ENCODE measurements at places on chromosomes 2 and 18. TPM values are rescaled to one million over a fixed set of nuclear protein-coding genes. Genes with fewer than 3 reads are reported as not detected.

DNA sequence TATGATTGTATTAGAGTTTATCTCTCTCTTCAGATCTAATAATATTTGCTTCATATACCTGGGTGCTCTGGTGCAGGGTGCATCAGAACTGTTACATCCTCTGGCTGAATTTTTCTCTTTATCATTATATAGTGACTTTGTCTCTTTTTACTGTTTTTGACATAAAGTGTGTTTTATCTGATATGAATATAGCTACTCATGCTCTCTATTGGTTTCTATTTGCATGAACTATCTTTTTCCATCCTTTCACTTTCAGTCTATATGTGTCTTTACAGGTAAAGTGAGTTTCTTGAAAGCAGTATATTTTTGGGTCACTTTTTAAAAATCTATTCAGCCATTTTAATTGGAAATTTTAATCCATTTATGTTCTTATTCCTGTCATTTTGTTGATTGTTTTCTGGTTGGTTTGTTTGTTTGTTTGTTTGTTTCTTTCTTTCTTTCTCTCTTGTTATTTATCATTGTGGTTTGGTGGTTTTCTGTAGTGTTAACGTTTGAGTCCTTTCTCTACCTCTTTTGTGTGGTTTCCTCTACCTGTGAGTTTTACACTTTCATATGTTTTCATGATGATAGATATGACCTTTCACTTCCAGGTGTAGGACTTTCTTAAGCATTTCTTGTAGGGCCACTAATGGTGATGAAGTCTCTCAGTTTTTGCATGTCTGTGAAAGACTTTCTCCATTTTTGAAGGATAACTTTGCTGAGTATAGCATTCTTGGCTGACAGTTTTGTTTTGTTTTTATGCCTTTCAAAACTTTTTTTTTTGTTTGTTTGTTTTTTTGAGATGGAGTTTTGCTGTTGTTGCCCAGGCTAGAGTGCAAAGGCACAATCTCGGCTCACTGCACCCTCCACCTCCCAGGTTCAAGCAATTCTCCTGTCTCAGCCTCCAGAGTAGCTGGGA is 54.9 kb downstream of the CCNT2 start:
- DNase-seq, result no peak

GRCh38 chr18:35580701-35581539 is 620 bp upstream of the GALNT1 start:
- DNase-seq, result peak; percentile 65

- DNase-seq, result no peak
Observed at GRCh38 chr2:205748639-205749038, 66.3 kb downstream of the NRP2 start.

DNA sequence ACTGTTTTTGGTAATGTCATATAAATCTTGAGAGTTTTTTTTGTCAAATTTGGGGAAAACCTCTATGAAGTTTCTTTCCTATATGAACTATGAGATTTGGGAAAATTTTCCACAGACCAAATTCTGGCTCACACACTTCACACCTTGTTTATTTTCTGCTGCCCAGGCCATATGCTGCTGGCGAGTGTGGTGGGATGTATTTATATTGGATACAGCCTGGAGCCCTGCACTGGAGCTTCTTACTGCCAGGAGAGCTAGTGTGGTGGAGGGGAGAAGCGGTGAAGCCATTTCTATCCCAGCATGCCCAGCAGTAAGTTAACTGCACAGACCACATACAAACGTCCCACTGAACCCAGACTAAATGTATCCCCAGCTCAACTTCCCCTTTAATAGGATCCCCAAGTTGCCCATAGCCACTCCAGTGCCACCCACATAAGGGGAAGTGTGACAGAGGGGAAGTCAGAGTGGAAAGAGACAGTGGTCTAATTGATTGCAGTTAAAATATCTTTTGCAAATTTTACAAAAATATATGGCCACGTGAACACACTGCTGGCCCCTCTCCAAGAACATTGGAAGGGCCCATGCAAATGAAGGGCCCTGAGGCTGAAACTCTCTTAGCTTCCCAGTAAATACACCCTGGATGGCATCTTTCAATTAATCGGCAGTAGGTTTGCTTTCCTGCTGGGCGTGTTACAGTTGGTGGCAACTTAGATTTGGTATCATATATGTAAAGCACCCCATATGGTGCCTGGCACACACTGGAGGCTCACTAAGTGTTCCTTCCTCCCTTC is 146.6 kb upstream of the ITGA6 start:
- no peak for DNase-seq

- no peak for DNase-seq
Observed at GRCh38 chr2:80012061-80012460, 292.5 kb downstream of the LRRTM1 start.

DNA sequence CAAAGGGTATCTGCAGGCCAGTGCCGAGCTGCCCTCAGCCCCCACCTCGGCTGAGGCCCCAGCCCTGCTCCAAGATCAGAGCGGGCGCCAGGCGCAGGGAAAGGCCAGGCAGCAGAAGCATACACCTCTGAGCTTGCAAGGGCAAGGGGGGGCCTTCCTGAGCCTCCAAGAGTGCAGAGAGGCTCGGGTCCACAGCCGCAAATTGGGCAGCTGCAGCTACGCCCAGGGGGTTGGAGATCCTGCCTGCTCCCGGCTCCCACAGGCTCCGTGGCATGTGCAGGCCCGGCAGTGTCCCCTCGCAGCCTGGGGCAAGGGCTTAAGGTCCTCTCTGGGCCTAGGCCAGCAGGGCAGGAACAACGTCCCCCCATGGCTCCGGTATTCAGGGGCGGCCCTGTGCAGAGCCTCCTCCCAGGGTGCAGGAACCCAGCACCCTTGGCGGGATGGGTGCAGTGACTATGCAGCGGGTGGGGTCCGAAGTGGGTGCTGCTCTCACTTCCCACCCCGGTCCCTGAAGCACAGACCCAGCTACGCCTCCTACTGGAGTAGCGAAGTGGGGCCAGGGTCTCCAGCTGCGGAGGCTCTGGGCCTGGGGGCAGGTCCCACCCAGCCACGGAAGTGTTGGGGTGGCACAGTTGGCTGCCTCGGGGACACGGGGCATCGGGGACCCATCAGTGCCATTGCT is 120.2 kb upstream of the TMEFF2 start:
- peak; percentile 65 for DNase-seq

DNA sequence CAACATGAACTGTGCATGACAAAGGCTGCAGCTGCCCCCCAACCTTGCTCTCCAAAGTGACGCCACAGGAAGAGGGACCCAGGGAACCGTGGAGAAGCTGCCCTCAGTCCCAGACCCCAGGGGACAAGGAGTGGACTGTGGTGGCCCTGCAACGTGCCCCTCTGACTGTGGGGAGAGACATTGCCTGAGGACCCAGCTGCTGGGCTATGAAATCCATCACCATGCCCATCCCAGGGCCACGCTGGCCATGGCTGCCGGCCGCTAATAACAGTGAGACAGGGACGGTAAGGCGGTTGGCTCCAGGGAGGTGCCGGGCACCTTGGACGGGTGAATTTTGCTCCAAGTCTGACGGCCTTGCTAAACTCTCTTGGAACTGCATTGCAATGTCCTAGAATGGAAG is 211.3 kb upstream of the HDAC4 start:
- no peak for DNase-seq

DNA sequence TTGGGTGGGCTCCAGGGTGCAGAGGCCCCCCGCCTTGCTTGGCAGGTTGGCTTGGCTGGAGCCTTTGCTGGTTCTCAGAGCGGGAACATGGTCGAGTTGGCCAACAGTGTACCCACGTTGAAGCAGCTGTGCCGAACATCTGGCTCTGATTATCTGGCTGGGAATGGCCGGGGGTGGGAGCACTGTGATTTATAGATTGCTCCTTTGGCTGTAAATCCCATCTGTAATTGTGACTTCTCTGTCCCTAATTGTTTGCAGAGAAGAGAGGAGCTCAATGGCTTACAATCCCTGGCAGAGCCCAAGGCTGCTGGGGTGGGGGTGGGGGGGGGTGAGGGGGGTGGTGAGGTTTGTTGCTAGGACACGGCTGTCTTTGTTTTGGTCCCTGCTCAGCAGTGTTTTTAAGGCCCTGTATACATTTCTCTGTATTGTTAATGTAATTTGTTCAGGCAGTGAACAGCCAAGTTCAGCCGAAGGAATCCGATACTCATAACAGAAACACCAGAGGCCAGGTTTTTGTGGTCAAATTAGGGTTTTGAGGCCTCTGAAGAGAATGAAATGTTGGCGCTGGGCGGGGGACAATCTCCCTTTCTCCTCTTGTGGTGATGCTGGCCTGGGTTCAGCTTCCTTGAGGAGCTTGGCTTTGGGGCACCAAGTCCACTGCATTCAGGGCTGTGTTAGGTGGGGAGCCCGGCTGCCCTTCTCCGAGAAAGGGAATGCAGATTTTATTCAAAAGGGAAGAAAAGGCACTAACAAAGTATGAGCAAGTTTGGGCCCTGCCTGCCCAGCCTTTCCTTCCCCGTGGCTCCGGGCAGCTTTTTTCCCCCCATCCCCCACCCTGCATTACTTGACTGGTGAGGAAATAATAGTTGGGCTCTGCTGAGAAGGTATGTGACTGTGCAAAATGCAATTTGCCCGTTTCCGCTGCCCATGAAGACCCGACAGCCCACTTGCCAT is 82.5 kb downstream of the TCF7L1 start:
- no peak for DNase-seq

- DNase-seq, result peak; percentile 15
Observed at GRCh38 chr2:221429741-221430491, 142.2 kb downstream of the EPHA4 start.

GRCh38 chr2:160061944-160062291 is 497 bp downstream of the PLA2R1 start:
- no peak for DNase-seq

DNA sequence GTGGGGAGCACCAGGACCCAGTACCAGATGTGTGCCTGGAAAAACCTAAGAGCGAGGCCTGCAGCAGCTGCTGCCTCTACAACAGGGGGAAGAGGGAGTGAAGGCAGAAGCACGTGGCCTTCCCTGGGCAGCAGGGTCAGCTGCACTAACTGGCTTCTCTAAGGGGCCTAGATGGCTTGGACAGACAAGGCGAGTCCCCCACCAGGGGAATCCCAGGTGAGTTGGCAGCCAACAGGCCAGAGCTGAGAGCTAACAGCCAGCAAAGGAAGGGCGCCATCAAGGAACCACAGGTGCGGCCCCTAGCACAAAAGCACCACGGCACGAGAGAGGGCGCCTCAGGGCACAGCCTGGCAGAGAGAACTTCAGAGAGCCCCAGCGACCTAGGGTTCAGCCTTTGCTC is 19.8 kb upstream of the MAL start:
- no peak for DNase-seq

- no peak for DNase-seq
Observed at GRCh38 chr2:164146441-164146840, 410.6 kb upstream of the FIGN start.

GRCh38 chr2:178234648-178235047 is 40.3 kb downstream of the OSBPL6 start:
- DNase-seq, result no peak

GRCh38 chr2:201854841-201855240 is 48.5 kb downstream of the CDK15 start:
- no peak for DNase-seq

- no peak for DNase-seq
Observed at GRCh38 chr18:57150081-57150480, 3.2 kb downstream of the BOD1L2 start.

DNA sequence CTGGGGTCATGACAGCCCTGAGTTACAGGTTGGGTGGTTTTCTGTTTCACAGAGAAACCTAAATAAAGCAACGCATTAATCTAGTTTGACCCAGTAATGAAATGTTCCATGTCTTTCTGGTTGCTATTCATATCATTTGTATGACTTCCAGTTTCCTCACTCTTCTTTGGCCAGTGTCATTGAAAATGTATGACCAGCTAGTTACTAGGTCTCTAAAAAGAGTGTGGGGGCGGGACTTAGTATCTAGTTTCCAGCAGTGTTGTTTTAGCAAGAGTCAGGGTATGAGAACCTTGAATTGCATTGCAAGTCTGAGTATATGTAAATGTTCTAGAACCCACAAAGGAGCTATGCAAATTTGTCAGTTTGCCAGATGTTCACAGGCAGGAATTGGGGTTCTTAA is 47.7 kb downstream of the SLC9A2 start:
- DNase-seq, result no peak

- DNase-seq, result no peak
Observed at GRCh38 chr2:20541651-20542050, 94.8 kb downstream of the RHOB start.

GRCh38 chr2:237418300-237418699 is 4.3 kb upstream of the COL6A3 start:
- DNase-seq, result no peak

- no peak for DNase-seq
Observed at GRCh38 chr18:49898421-49898820, 85.1 kb upstream of the ACAA2 start.

DNA sequence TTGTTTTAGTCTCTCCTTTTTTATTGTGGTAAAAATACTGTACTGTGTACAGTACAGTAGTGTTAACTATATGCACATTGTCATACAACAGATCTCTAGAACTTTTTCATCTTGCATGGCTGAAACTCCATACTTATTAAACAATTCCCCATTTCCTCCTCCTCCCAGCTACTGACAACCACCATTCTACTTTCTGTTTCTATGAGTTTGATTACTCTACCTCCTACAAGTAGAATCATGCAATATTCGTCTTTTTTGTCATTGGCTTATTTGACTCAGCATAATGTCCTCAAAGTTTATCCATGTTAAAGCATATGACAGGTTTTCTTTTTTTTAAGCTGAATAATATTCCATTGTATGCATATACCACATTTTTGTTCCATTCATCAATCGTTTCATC is 338.2 kb downstream of the AGPS start:
- no peak for DNase-seq

DNA sequence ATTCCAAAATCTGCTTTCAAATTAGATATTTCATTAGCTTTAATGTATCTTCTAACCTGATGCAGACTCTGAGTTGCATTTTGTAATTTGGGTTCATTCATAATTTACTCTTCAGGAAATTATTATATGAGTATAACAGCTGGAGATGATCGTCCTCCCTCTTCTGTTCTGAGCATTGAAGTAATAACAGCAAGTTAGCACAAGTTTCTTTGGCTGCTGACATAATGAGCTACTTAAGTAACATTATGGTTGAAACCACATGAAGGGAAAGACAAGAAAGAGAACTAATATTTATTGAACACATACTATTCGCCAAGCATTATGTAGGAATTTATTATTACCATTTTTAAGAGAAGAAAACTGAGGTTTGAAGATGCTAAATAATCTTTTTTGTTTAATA is 75.1 kb downstream of the CPO start:
- no peak for DNase-seq

DNA sequence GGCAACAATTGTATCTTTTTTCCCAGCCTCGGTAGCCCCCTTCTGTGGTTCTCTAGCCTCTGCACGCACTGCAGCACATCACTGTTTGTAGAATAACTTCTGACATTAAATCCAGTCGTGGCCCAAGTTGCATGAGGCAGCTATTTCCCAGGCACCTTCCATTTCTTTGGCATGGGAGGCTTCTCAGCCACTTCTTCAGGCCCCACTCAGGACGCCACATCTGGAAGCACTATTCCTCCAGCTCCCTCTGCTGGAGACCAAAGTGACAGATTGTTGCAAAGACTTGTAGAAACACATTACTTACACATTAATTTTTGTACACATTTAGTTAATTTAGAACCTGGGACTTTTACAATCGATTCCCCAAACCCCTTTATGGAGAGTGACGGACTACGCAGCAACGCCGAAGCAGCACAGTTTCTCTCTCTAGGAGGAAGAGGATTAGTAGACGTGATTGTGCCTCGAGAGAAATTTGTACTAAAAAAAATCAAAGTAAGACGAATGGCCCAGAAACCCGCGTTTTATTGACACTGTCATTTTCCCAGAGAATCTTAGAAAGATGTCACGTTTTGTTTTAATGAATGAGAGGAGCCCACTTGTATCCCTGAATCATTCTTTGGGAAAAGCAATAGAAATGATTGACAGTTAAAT is 57.8 kb upstream of the RGPD5 start:
- no peak for DNase-seq

GAREM2 gene
- total RNA-seq, result 2.8 TPM

SLC40A1 gene
- total RNA-seq, result 42.9 TPM

XDH gene
- 0.20 TPM for total RNA-seq

TDRD15 gene
- not detected for total RNA-seq

KCNS3 gene
- 4.6 TPM for total RNA-seq

CDH7 gene
- total RNA-seq, result not detected

Data from pancreas (tissue), 10 donors.